ENCODE measurements at places on chromosomes 1 and 21.

DNA sequence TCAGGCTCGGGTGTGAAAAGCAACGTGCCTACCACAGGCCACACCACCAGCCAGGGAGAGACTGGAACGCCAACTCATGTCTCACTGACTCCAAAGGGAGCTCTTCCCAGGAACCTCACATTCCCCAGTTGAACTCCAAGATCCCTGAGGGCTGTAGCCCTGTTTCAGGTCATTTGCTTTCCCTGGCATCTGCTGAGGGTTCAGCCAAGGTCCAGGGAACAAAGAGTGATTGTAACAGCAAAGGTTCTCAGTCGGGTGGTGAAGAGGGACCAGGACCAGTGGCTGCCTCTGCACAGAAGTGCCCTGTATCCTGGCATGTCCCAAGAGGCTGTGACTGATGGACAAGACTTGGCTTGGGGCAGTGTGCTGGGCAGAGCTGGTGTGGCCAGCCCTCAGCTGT is 42.8 kb downstream of the GRIK3 start:
- no peak for DNase-seq

- no peak for DNase-seq
Measured at GRCh38 chr1:109837852-109838570, 72.6 kb upstream of the CSF1 start.

- no peak for DNase-seq
Measured at GRCh38 chr21:40257342-40257741, 390.1 kb downstream of the PCP4 start.

- no peak for DNase-seq
Measured at GRCh38 chr1:175131095-175131494, 61.5 kb downstream of the KIAA0040 start.

- no peak for DNase-seq
Measured at GRCh38 chr1:21668951-21669257, 253 bp downstream of the RAP1GAP start.

GRCh38 chr1:145990249-145990855 is 6.0 kb downstream of the TXNIP start:
- no peak for DNase-seq

DNA sequence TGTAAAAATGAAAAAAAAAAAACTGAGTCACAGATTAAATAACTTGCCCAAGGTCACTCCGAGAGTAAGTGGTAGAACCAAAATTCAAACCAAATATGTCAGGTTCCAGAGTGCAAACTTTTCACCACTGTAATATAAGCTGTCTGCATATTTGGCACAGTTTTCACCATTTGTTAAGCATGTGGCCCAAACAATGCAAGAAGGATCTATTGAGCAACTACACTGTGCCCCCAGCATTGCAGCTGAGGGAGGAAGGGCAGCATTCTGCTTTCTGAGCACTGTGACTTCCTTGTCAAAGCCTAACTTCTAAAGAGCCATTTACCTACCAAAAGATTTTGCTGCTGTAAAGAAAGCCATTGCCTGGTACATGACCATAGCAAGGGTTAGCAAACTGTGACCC is 133.4 kb downstream of the SYT2 start:
- DNase-seq, result no peak

All from SW 1271 (cell line).